Activated CD4-positive, alpha-beta T cell treated with anti-CD3 and anti-CD28 coated beads, Interleukin-2, amount 10 ng/mL, durations not matched to agents 7 days and 5 days (primary cell): ENCODE measurements at places on chromosomes 3 and 15. TPM values are rescaled to one million over a fixed set of nuclear protein-coding genes. Genes with fewer than 3 reads are reported as not detected.

DNA sequence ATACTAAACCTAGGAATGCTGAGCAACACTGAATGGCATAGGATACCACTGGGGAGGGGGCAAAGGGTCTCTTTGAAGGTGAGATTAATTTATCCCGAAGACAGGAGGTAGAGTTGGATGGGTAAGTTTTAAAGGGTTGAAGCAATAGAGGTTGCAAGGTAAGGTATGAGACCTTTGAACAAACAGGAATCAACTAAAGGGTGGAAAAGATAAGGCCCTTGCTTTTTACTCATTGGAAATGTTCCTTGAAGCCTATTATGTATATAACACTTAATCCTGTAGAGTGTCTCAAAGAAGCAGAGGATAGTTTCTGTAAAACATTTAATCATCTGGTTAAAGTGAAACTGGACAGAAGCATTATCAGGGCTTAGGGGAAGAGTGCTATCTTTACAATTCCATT, 5.7 kb downstream of the ABHD5 start:
- H3K27me3 ChIP-seq, result peaks cover 2% of the 10 kb centered on the region
- no peak for DNase-seq
- peaks cover 32% of the 10 kb centered on the region for H3K4me1 ChIP-seq
- H3K36me3 ChIP-seq, result peaks cover 10% of the 10 kb centered on the region

GOLGA8B gene
- 130 TPM for total RNA-seq

DNA sequence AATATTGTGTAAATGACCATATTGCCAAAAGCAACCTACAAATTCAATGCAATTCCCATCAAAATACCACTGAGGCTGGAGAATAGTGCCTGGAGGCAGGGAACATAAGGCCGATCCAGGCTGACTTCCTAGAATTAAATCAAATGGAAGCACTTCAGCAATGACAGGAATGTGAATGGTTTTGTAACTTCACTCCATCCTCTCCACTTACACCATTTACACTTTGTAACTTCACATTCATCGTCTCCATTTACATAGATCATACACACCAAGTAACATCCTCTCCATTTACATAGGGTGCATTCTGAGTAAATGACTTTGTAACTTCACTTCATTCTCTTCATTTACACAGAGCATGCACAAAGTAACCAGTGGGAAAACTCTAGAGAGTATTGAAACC, 11.6 kb downstream of the STRIT1 start:
- no peaks in the 10 kb centered on the region for H3K27me3 ChIP-seq
- no peaks in the 10 kb centered on the region for H3K36me3 ChIP-seq
- H3K4me1 ChIP-seq, result no peaks in the 10 kb centered on the region
- H3K4me3 ChIP-seq, result no peak overlapping the region
- no peak for DNase-seq
- no peak overlapping the region for H3K27ac ChIP-seq

CD86 gene
- 2.5 TPM for total RNA-seq

DNA sequence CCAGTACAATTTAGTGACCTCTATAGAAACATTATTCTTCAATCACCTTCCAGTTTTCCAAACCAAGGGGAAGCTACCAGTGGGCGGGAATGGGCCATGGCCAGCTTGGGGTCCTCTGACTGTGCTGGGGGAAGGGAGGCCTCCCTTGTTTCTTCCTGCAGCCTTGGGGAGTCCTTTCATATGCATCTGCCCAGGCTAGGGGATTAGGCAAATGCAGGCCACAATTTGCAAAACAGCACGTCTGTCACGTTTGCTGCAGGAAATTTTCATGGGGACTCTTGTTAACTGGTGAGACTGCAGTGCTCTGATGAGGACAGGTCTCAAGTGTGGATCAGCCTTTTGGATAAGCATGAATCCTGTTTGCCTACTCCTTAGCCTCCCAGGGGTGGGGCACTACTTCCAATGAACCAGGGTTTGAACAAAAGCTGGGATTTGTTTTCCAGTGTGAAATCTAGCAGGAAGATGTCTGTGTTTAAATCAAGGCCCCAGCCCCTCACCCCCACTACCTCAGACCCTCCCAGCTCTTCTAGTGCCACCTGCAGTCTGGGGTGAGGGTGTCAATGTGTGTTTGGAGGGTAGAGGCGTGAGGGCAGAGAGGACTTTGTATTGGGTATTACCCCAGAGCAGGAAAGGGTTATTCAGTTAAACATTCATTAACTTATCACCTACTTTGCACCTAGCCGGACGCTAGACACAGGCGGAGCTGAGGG, 219.9 kb downstream of the OPA1 start:
- no peaks in the 10 kb centered on the region for H3K36me3 ChIP-seq
- H3K27ac ChIP-seq, result no peak overlapping the region
- H3K4me3 ChIP-seq, result no peak overlapping the region
- no peak for DNase-seq

SOX14 gene
- total RNA-seq, result not detected

HSPBAP1 gene
- total RNA-seq, result 8.3 TPM

DNA sequence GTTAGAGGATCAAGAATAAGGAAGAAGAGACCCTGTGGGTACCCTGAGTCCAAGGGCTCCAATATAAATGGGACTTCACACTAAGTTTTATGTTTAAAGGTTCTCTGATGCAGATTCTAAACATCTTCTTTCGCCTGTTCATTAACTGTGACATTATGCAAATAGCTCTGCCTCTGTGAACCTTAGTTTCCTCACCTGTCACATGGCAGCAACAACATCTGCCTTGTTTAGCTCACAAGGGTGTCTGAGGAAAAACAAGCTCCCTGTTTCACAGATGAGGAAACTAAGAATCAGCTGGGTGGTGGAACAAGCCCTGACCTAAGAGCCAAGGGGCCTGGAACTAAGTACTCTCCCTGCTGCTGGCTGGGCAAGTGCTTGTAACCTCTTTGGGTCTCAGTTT, 40.8 kb downstream of the GOLGA6L1 start:
- H3K27me3 ChIP-seq, result peaks cover 7% of the 10 kb centered on the region
- no peaks in the 10 kb centered on the region for H3K4me1 ChIP-seq
- H3K4me3 ChIP-seq, result no peak overlapping the region
- DNase-seq, result no peak
- no peaks in the 10 kb centered on the region for H3K36me3 ChIP-seq
- no peak overlapping the region for H3K27ac ChIP-seq

GRCh38 chr15:57079931-57080620, 161.6 kb downstream of the TCF12 start:
- no peak overlapping the region for H3K4me3 ChIP-seq
- H3K36me3 ChIP-seq, result no peaks in the 10 kb centered on the region
- no peaks in the 10 kb centered on the region for H3K27me3 ChIP-seq
- no peak overlapping the region for H3K27ac ChIP-seq
- DNase-seq, result no peak

- no peak overlapping the region for H3K4me3 ChIP-seq
- H3K27me3 ChIP-seq, result peaks cover 14% of the 10 kb centered on the region
- no peaks in the 10 kb centered on the region for H3K36me3 ChIP-seq
- DNase-seq, result no peak
- no peaks in the 10 kb centered on the region for H3K4me1 ChIP-seq
Measured at GRCh38 chr3:58754074-58754473, 87.5 kb upstream of the FAM3D start.

- H3K4me3 ChIP-seq, result no peak overlapping the region
- H3K4me1 ChIP-seq, result peaks cover 48% of the 10 kb centered on the region
- H3K36me3 ChIP-seq, result peaks cover 8% of the 10 kb centered on the region
- no peak overlapping the region for H3K27ac ChIP-seq
Measured at GRCh38 chr3:112393360-112393728, 60.4 kb downstream of the CD200 start.

DNA sequence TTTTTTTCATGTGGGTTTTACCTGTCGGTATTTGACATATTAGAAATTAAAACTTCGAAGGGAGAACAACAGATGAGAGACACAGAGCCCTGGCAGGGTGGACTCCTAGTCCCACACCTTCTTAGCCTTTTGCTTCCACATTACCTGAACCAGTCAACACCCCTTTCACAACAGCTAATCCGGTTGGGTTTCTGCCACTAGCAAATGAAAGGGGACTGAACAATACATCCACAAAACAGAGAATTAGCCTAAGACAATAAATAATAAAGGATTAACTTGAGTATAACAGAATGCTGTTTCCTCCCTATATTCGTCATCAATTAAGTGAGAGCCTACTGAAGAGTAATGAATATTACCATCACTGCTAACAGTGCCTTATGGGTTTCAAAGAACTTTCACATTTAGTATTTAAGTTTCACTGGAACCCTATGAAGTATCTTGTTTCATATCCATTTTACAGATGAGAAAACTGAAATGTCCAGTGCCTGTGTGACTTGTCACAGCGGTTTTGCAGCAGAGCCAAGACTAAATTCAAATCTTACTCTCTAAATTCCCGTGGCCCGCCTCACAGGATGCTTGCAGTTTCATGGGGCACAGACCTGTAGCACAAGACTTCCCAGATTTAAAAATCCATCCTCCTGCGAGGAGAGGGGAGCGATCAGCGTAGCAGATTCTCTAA, 1.0 kb upstream of the RAB8B start:
- H3K4me1 ChIP-seq, result peaks cover 38% of the 10 kb centered on the region
- H3K4me3 ChIP-seq, result peak overlapping the region; percentile 96
- H3K27ac ChIP-seq, result peak overlapping the region; percentile 89
- H3K27me3 ChIP-seq, result peaks cover 4% of the 10 kb centered on the region
- H3K36me3 ChIP-seq, result peaks cover 20% of the 10 kb centered on the region
- peak; percentile 9 for DNase-seq

- no peaks in the 10 kb centered on the region for H3K36me3 ChIP-seq
- no peak overlapping the region for H3K4me3 ChIP-seq
- no peak overlapping the region for H3K27ac ChIP-seq
- H3K4me1 ChIP-seq, result no peaks in the 10 kb centered on the region
Measured at GRCh38 chr15:36988947-36989346, 111.4 kb downstream of the MEIS2 start.

DNA sequence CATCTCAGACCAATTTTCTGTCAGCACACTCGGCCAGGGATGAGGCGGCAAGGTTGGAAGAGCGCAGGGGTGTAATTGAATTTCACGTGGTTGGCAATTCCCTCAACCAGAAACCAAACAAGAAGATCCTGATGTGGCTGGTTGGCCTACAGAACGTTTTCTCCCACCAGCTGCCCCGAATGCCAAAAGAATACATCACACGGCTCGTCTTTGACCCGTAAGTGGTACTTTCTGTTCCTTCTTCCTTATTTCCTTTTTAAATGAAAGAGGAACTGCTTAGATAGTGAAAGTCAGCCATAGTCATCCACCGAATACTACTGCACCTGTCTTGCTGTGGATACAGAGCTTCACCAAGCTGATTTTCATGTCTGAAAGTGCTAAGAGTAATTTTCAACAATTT, 60.1 kb downstream of the SGO1 start:
- peak overlapping the region; percentile 26 for H3K27ac ChIP-seq
- H3K4me1 ChIP-seq, result peaks cover 12% of the 10 kb centered on the region

DNA sequence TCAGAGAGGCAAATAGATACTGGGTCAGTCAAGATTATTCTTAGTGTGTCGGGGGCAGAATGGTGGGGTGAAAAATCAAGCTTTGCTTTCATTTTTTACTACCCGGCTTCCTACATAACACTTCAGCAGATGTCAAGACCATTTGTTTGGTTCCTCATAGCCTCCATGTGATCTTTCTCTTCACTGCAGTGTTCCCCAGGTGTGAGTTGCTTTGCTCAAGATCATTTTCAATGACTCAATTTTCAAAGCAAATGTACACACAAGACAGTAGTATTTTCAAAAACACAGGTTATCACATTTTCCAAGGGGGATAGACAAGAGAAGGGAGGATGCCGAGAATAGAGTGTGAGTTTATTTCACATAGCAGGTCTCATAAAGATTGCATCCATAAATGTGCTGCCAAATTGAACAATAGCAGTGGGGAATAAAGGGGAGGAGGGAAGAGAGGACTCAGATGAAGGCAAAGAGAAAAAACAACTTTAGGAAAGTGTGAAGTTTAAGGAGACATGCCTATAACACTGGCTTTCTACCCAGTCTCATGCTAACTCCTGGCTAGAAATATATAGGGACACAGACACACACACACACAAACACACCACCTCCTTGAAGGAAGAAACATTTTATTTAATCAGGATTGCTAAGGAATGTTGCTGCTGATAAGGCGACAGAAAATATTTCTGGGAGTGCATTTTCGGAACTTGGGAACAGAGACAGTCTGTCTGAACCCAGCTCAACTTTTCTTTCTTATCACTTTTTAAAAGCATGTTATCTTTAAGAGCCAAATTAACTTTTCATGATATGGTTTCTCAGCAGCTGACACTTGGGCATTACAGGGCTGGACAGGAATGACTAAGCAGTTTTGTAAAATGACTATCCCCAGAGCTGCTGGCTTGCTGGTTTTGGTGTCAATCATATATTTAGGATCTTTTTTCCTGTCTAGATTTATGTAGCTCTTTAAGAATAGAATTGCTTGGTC, 402.4 kb downstream of the RBMS3 start:
- no peak overlapping the region for H3K27ac ChIP-seq
- H3K27me3 ChIP-seq, result no peaks in the 10 kb centered on the region
- no peaks in the 10 kb centered on the region for H3K36me3 ChIP-seq
- no peak for DNase-seq
- peaks cover 6% of the 10 kb centered on the region for H3K4me1 ChIP-seq

- no peak overlapping the region for H3K27ac ChIP-seq
- no peaks in the 10 kb centered on the region for H3K4me1 ChIP-seq
- H3K36me3 ChIP-seq, result no peaks in the 10 kb centered on the region
- no peak overlapping the region for H3K4me3 ChIP-seq
- no peak for DNase-seq
- H3K27me3 ChIP-seq, result no peaks in the 10 kb centered on the region
Measured at GRCh38 chr3:62284442-62284841, 88.9 kb downstream of the FEZF2 start.

DNA sequence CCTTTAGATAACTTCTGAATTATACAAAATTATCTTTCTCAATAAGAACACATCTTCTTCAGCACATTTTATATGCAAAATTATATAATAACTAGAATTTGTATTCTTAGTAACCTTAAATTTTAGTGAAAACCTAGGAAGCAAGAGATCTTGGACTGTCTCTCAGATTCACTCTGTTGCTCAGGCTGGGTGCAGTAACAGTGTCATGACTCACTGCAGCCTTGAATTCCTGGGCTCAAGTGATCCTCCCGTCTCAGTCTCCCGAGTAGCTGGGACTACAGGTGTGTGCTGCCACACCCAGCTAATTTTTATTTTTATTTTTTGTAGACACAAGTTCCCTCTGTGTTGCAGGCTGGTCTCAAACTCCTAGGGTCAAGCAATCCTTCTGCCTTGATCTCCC, 29.9 kb downstream of the MKRN3 start:
- no peak overlapping the region for H3K27ac ChIP-seq
- no peak overlapping the region for H3K4me3 ChIP-seq
- no peaks in the 10 kb centered on the region for H3K27me3 ChIP-seq
- no peak for DNase-seq
- H3K4me1 ChIP-seq, result no peaks in the 10 kb centered on the region
- H3K36me3 ChIP-seq, result no peaks in the 10 kb centered on the region

DNA sequence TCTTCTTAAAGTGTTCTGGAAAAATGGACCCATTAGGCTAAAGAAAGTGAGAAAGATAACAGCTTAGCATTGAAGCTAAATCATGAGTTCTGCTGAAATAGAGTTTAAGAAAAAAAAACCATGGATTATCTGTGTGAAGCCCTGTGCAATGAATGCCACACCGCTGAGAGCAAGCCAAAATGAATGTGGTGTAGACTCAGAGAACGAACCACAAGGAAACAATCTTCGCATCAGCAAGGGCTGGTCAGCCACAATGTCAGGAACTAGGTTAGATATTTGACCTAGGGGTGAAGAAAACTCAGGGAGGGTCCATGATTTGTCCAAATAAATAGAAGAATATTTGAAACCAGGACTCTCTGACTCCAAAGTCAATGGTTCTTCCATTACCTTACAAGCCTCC, 91.4 kb upstream of the MEX3B start:
- H3K36me3 ChIP-seq, result peaks cover 23% of the 10 kb centered on the region
- no peak for DNase-seq
- H3K4me1 ChIP-seq, result peaks cover 2% of the 10 kb centered on the region

GASK1A gene
- total RNA-seq, result not detected

SCAMP5 gene
- 3.0 TPM for total RNA-seq

BUB1B gene
- total RNA-seq, result 81.1 TPM

GUCA1C gene
- total RNA-seq, result not detected

GRCh38 chr3:190005343-190006113, 115.2 kb downstream of the P3H2 start:
- H3K4me1 ChIP-seq, result no peaks in the 10 kb centered on the region
- no peak for DNase-seq
- H3K4me3 ChIP-seq, result no peak overlapping the region
- H3K27me3 ChIP-seq, result peaks cover 5% of the 10 kb centered on the region
